ENCODE measurements at places on chromosomes 3 and 15.

DNA sequence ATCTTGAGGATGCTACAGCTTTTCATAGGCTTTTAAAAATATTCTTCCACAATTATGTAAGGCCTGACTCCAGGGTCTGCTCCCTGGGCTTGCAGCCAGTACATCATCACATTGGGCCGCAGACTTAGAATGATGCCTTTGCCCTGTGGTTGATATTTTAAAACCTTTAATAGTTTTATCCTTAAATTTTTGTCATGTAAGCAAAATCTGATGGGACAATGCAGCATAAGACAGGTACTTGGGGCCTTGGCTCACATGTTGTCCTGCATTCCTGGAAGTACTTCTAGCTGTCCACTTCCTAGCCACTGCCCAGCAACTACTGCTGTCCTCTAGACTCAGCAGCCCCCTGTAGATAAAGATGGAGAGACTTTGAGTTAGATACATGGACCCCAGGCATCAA, 197.3 kb upstream of the SLITRK3 start:
- DNase-seq = no peak

DNA sequence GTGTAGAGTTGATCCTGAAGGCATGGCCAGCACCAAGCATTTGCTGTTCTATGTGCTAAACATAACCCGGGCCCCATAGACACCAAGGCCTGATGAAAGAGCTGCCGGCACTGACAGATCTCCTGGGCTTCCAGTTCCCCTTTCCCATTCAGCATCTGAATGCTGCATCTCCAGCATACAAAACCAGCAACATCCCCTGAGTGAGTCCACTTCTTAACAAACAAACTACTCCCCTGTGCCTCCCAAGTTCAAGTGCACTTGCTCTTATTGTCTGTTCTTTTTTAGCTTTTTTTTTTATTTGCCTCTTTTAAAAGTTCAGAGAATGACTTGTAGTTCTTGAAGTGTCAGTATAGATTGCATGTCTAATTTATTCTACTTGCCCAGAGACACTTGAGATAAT, 156.0 kb downstream of the EDEM1 start:
- no peak for DNase-seq

GRCh38 chr3:52791366-52791765, 3.2 kb upstream of the ITIH3 start:
- DNase-seq = no peak

- no peak for DNase-seq
Observed at GRCh38 chr3:46575577-46576222, 9.6 kb upstream of the LRRC2 start.

- DNase-seq = peak; percentile 88
Observed at GRCh38 chr3:58474348-58474911, 17.5 kb upstream of the KCTD6 start.

GRCh38 chr15:73196113-73196512, 143.8 kb downstream of the NEO1 start:
- DNase-seq = no peak

DNA sequence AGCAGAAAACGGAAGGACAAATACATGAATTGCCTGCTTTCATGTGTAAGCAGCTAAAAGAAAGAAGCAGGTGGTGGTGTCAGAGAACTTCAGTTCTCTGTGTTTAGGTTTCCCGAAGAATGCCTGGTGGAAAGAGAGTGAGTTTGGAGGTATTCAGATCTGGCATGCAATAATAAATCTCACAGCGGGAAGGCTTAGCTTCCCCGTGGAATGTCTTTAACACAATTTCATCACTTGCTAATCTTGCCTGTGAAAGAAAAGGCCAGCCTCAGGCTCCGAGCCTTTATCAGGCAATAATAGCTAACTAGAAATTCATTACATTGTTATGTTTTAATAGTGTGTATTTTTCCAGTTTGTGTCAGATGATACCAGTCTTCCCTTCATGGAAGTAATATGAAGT, 220.3 kb downstream of the PDZRN3 start:
- DNase-seq = no peak

GRCh38 chr3:113844622-113845222, 6.1 kb downstream of the GRAMD1C start:
- DNase-seq = peak; percentile 43

DNA sequence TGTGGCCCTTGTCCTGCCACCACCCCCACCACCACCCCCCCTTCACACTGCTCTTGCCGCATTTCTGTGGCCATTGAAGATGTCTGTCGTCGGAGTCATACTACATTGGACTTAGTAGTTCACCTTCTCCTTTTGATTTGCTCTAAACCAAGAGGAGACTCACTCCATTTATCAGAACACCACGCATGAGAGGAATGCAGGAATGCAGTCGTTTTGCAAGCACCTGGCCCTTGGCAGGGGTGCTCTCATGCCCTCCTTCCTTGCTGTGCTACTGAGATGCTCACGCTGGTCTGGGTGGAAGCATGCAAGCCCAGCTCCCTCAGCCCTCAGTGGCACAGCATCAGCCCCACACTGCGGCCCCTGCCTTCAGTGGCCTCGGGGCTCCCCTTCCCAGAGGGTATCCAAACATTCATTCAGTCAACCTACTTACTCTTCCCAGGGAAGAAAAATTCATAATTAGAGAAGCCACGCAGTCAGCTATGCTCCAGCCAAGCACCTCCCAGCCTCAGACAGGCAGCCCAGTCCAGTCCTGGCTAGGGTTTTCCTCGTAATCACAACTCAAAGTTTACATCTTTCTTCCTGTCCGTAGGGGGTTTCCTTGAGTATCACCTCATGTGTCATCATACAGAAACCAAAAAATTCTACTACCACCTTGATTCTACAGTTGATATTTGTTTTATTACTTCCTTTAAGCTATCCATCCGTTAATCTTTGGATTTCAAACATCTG, 520.0 kb downstream of the GABRG3 start:
- no peak for DNase-seq

DNA sequence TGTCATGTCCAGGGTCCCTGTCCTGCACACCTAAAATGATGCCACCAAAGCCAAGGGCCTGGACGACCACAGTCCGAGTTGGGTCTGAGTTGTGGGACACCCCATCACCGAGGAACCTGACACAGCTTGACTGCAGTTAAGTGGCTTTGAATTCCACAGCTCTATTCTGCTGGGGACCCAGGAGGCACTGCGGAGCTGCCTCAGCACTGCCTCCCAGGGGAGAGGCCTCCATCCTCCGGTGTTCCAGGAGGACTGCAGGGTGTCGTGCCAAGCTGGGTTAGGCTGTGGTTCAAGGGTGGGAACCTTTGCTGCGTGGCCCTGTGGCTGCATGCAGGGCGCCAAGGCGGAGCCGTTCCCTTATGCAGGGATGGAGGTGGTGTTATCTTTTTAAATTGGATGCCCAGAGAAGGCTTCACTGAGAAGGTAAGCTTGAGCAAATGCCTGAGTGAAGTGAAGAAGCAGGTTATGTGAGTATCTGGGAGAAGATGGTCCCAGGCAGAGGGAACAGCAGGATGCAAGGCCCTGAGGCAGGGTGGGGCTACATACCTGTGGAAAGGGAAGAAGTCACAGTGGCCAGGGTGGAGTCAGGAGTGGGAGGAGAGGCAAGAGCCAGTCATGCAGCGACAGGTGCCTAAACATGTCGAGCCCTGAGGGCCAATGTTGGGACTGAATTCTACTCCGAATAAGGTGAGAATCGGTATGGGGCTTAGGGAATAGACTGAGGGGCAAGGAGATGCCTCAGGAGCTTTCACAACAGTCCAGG, 144.8 kb downstream of the TPRA1 start:
- no peak for DNase-seq

DNA sequence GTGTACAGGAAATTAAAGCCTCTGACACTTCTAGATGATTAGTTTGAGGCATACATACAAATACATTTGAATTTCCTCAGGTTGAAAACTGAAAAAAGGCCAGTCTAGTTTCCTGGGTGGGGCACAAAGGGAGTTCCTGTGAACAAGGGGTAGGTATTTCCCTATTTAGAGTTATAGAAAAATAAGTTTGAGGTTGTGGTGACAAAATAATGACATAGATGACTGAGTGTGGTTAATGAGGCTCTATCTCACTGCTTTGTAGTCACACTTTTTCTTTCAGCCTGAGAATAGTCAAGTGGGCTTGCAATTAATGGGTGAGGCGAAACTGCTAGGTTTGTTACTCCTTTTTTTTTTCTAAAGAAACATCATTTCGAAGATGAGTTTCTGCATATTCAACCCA, 4.3 kb downstream of the SLCO3A1 start:
- DNase-seq = peak; percentile 71

DNA sequence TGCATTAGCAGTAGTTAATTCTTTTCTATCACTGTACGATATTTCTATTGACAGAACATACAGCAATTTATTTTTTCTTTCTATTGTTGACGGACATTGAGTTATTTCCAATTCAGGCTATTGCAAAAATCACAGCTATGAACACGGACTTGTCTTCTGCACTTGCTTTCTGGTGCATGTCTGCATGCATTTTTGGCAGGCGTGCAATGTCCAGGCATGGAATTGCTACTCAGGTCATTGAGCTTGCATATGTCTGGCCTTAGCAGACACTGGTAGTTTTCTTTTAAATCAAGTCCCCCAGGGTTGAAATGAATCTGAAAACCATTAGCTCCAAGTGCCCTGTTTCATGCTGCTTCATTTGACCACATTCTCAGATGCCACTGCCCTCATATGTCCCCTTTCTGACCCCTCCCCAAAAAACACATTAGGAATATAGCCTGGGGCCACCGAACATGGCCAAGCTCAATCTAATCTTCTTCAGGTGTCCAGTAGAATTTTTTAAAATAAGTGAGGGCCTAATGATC, 72.8 kb downstream of the LRIG1 start:
- DNase-seq = no peak

DNA sequence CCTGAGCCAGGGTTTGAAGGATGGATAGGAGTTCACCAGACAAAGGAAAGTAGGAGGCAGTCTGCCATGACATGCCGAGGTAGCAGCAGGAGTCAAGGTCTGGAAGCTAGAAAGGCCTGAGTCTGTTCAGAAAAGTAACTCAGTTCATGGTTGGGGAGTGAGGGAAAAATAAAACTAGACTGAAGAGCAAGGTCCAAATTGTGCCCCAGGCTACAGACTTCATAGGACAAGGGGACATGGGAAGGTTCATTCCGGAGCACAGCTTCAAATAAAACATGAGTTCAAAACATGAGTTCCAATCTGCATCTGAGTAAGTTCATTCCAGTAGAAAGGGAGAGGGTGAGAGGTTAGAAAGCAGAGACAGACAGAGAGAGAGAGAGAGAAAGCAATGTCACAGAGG, 39.7 kb downstream of the BFSP2 start:
- no peak for DNase-seq

- no peak for DNase-seq
Observed at GRCh38 chr3:109784852-109785631, 447.7 kb upstream of the DPPA4 start.

DNA sequence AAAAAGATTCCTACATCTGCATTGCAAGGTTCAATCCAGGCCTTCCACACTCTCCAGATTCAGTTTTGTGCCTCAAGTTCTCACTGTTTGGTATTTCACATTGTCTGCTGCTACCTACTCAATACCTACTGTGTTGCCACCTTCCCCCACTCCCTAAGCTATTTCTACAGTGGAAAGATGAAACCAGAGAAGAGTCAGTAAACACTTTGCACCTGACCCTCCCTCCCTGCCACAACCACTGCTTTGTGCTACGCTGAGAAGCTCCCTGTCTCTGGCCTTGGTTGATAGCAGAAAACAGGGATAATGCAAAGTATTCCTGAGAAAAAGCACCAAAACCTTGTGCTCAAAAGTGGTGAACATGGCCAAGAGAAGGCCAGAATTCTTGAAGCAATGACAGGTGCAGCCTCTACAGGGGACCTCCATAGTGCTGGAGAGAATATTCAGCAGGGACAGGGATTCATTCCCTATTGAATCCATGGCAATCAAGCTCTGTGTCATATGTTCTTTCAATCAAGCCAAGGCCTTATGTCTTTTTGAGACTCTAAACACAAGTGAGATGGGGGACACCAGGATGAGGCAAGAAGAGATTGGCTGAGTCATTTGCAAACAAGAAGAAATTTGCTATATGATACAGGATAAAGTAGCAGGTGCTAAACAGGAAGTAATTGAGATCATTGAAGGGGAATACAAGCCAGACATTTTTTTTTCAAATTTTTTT, 83.5 kb upstream of the LIPC start:
- no peak for DNase-seq

GRCh38 chr15:83163032-83163431, 44.6 kb downstream of the HDGFL3 start:
- no peak for DNase-seq

- no peak for DNase-seq
Observed at GRCh38 chr3:106261915-106262683, 393.3 kb upstream of the CBLB start.

- DNase-seq = no peak
Observed at GRCh38 chr3:2061360-2061759, 37.3 kb upstream of the CNTN4 start.

GRCh38 chr3:79086514-79086913, 681.3 kb downstream of the ROBO1 start:
- peak; percentile 52 for DNase-seq

- DNase-seq = no peak
Observed at GRCh38 chr15:32967521-32967920, 227.0 kb downstream of the FMN1 start.

DNA sequence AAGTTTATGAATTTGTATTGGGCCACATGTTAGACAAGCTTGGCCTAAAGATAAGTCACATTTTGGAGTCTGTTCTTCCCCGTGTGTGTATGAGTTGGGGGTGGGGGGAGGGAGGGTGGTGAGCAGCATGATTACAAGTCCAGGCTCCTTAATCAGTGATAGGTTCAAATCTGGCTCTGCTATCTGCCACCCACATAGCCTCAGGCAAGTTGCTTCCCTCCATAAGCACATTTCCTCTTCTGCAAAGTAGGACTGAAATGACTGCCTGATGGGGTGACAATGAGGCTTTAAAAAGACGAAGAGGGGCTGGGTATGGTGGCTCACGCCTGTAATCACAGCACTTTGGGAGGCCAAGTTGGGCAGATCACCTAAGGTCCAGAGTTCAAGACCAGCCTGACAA, 1.1 kb upstream of the SPATA12 start:
- DNase-seq = peak; percentile 88

- no peak for DNase-seq
Observed at GRCh38 chr15:49644364-49644794, 23.5 kb downstream of the DTWD1 start.

- no peak for DNase-seq
Observed at GRCh38 chr3:54565956-54566355, 361.9 kb downstream of the LRTM1 start.

GRCh38 chr15:51830276-51830806, 888 bp downstream of the TMOD3 start:
- peak; percentile 45 for DNase-seq

DNA sequence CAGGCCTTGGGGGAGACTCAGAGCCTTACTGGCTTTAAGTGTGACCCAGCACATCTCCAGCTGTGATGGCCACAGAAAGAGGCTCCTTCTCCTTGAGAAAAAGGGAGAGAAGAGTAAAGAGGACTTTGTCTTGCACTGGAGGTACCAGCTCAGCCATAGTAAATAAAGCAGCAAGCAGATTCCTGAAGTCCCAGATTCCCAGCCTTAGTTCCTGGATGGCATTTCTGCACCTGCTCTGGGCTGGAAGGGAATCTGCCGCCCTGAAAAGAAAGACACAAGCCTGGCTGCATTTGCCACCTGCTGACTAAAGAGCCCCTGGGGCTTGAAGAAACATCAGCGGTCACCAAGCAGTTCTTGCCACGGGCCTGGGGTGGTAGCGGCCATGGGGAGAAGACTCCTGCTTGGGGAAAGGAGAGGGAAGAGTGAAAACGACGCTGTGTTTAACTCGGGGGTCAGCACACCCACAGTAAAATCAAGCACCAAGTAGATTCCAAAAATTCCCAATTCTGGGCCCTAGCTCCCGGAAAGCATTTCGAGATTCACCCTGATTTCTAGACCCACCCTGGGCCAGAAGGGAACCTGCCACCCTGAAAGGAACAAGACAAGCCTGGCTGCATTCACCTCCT, 24.2 kb upstream of the TNK2 start:
- no peak for DNase-seq

GRCh38 chr15:92576597-92577200, 78.9 kb downstream of the FAM174B start:
- DNase-seq = no peak
